GM04504 (cell line): ENCODE measurements at places on chromosomes 2 and 18.

DNA sequence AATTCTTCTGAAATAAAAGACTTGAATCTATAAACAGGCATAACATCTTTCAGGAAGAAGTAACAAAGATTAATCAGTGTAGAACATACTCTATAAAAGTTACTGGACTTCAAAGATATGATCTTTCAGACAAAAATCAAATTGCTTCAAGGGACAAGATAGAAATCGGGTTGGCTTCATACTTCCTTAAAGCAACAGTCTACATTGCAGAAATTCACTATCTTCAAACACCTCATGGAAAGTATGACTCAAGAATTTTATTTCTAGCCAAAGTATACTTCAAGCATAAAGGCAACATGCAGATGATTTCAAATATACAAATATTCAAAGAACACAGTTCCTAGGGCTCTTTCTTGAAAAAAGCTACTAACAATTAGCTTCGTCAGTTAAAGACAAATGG is 240.7 kb downstream of the SRBD1 start:
- DNase-seq: no peak

- no peak for DNase-seq
Observed at GRCh38 chr18:1002653-1003178, 98.0 kb downstream of the ADCYAP1 start.

- no peak for DNase-seq
Observed at GRCh38 chr18:39752351-39752750, 2186.8 kb upstream of the CELF4 start.

DNA sequence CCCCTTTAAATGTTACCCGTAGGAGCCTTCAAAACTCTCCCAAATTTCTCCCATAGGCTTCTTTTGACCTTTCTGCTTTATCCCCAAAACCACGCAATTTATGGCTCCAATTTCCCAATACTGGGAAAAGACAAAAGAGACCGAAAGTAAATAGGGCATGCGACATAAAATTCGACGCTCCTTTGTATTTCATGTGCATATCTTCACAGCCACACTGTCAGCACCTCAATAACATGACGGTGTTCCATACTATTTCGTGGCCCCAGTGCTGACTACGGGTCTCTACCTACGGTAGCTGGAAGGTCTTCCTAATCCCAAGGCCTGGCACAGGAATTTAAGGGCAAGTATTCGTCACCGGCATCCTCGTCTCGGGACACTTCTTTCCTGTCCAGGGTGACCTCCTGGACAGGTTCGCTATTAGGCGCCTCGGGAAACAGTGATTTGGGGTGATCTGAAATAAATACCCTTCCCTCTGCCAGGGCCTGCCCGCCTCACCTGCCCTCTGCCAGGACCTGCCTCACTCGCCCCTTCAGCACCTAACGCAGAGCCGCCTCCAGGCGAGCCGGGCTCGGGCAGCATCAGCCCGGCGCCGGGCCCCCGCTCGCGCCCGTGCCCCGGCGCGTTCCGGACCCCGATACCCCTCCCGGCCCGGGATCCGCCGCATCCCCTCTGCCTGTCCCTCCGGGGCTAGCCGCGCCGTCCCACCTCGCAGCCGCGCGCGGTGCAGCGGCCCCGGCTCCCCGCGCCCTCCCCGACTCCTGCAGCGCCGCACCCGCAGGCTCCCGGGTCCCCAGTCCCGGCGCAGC is 680 bp downstream of the DTNB start:
- DNase-seq: no peak

GRCh38 chr18:35836932-35837331 is 135.5 kb upstream of the RMP24 start:
- no peak for DNase-seq

- DNase-seq: no peak
Observed at GRCh38 chr2:157726946-157727345, 98.3 kb upstream of the ACVR1C start.

DNA sequence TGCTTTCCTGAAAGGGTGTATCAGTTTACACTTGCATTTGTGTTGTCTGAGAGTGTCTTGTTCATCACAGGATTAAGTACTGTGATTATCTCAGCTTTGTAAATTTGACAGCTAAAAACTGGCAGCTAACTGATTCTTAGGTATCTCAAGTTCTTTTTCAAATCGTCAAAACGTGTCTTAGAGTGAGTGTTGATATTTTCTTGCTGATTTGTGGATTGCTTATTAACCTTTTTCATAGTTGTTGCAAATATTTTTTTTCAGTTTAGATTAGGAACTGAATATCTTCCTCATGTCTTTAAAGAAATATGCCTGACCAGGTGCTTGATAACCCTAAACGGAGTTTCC is 41.9 kb downstream of the LRRFIP1 start:
- no peak for DNase-seq

DNA sequence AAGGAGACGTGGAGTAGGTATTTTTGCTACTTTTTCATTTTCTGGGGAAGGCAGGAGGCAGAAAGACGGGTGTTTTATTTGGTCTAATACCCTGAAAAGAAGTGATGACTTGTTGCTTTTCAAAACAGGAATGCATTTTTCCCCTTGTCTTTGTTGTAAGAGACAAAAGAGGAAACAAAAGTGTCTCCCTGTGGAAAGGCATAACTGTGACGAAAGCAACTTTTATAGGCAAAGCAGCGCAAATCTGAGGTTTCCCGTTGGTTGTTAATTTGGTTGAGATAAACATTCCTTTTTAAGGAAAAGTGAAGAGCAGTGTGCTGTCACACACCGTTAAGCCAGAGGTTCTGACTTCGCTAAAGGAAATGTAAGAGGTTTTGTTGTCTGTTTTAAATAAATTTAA is 3.4 kb downstream of the FZD7 start:
- no peak for DNase-seq

- DNase-seq: no peak
Observed at GRCh38 chr2:38735999-38736320, 15.2 kb downstream of the SRSF7 start.

DNA sequence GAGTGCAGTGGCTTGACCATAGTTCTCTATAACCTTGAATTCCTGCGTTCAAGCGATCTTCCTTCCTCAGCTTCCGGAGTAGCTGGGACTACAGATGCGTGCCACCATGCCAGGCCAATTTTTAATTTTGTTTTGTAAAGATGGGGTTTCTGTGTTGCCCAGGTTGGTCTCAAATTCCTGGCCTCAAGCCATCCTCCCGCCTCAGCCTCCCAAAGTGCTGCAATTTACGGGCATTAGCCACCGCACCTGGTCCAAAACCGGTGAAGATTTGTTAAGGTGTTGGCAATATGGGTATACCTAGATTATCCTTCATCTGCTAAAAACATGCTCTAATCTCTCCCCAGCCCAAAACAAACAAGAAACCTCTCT is 1.3 kb upstream of the EIF2AK3 start:
- DNase-seq: no peak

GRCh38 chr2:169933124-169933711 is 106.0 kb downstream of the UBR3 start:
- DNase-seq: peak; percentile 2

DNA sequence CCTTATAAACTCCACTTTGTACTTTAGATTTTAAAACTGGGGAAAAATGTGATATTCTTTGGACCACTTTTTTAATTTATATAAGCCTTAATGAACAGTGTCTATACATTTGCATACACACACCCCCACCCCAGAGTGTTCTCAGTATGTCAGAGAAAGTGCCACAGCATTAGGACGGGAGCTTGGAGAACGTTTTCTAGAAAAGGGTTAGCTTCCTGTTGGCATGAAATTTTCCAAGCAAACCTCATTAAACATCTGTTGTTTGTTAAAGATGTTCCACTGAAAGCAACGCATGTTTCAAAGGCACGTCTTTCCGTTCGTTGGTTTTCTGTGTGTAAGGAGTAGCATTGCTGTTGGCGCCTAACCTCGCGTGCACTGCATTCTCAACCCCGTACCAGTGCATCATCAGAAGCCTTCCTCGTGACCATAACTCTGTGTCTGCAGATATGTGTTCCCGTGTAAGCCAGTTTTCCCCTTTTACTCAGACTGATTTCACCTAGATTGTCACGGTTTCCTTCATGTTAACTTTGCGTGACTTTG is 228.5 kb downstream of the ALPK2 start:
- DNase-seq: peak; percentile 56

- peak; percentile 92 for DNase-seq
Observed at GRCh38 chr2:222448748-222449181, 24.4 kb downstream of the SGPP2 start.

GRCh38 chr18:13372531-13372951 is 154.0 kb downstream of the LDLRAD4 start:
- peak; percentile 11 for DNase-seq

- no peak for DNase-seq
Observed at GRCh38 chr2:144181001-144181400, 338.9 kb downstream of the ZEB2 start.

GRCh38 chr18:24086082-24086481 is 52.8 kb upstream of the CABYR start:
- no peak for DNase-seq

DNA sequence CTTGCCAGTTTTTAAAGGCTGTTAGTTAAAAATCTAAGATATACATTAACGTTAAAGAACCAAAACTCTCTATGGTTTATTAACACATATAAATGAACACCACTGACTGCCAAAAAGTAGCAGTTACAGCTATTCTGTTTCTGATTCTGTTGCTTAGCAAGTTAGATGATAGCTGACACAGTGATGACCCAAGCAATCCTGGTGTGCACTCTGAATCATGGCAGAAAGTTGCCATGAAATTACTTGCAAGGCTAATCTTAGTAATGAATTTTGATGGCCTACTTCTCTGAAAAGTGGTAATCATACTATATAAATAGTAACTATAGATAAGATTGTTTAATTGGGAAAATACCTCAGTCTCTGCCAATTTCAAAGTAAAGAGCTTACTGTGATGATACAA is 57.7 kb downstream of the ROCK2 start:
- DNase-seq: peak; percentile 10

DNA sequence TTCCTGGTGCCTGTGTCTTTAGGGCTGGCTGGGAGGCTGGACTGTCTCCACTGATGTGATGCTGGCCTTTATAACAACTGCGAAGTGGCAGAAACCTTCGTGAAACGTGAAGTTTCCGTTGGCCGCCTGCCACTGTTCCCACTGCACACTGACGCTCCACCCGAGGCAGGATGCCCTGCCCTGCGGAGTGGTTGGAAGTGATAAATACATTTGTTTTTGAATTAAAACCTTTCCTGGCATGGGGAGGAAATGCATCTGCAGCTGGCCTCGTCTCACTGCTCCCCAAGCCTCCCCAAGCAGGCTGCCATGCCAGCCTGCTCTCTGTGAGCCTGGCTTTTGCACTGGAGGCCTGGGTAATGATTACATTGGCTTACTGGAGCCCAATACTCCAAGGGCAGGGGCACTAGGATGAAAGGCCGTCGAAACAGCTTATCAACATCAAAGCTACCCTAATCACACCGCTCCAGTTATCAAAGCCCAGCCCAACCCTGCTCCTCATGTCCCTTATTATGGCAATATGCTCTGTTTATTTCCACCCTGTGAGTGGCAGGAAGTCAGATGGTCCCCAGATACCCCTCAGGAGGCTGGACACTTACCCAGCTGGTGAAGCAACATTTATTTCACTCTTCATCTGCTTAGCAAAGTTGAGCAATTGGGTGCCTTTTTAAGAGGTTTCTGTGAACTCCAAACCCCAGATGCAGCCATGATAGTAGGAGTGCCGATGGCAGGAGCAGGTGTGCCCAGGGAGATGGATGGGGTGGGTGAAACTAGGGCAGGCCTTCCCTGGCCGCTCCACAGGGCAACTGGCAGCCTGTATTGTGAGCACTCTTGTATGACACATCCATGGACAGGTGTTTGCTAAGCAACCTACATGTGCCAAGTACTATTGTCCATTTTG is 97.4 kb upstream of the ITGA6 start:
- DNase-seq: no peak

DNA sequence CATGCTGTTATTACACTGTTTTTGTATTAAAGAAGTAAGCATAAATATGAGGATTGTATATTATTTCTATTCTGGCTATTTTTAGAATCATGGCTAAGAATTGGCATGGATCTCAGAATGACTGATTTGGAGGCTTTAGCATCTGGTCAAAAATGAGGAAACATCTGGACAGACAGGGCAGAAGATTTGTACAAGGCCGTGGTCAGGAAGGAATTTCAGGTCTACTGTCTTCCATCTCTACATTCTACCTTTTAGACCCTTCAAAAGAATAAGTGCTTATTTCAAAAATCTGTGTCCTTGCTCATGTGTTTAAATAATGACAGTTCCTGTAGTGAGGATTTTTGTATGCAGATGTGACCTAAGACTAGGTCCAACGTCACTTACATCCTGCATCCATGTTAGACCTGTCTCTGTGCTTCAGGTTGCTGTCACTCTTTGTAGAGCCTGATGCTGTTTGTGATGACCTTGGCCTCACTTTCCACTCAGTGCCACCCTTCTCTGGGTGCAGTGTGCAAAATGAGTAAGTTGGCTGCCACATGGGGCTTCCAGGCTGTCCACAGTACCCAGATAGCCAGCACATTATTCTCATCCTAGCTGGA is 54.7 kb upstream of the B3GNT2 start:
- DNase-seq: no peak

GRCh38 chr2:70979180-70979488 is 704 bp downstream of the ANKRD53 start:
- DNase-seq: no peak

GRCh38 chr2:203562268-203562667 is 27.2 kb upstream of the RAPH1 start:
- no peak for DNase-seq
